ENCODE measurements at places on chromosomes 3 and 15. TPM values are rescaled to one million over a fixed set of nuclear protein-coding genes. Genes with fewer than 3 reads are reported as not detected.

The RHCG gene
- total RNA-seq: not detected

GRCh38 chr15:99211926-99212325 lies 37.5 kb downstream of the TTC23 start:
- DNase-seq: peak; percentile 56

DNA sequence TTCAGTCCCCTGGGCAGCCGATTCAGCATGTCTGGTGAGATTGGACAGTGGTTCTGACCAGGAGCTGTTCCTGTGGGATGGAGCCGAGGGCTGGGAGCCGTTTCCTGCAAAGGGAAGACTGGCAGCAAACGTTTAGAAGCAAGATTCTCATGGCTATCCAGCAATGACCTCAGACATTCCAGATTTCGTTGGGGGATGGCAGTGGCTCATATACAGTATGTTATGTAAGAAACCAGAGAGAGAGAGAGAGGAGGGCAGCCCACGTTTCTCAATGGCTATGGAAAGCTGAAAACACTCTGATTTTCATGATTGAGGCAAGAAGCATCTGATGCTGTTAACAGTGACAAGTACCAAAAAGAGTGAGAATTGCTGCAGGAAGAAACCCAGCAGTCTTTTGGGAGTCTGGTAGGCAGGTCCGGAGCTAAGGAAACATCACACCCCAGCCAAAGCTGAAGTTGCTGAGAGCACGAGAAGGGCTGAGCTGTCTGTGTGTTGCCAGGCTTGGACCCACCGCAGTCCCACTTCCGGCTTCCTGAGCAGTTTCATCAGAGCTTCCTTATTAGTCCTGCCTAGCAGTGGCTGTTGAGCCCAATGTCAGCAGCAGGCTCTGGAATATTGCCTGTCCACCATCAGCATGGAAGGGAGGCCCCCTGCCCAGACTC lies 25.6 kb upstream of the VPS8 start:
- DNase-seq: peak; percentile 69

DNA sequence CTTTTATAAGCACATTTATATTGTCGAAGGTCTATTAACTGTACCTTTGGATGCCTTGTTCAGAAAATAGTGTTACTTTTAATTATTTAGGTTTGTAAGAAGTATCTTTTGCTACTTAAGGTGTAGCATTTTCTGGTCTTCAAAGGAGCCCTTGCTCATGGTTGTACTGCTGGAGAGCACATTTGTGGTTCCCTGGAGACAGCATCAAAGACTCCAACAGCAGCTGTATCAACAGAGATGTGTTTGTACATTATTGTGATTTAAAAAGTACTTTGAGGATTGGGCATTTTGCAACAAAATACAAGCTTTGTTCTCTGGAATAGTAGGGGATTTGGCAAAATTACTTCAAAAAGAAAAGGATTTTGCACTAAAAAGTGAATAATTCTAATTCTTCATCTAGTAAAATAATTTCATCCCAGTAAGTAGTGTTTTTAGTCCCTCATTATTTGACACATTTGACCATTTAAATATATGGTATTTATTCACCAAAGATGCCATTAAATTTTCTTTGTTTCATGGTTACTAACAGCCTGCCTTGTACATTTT lies 16.5 kb downstream of the TBC1D23 start:
- no peak for DNase-seq

GRCh38 chr3:110544730-110545129 lies 526.9 kb upstream of the NECTIN3 start:
- no peak for DNase-seq

GRCh38 chr15:100759698-100760356 lies 119.8 kb upstream of the ALDH1A3 start:
- peak; percentile 73 for DNase-seq

DNA sequence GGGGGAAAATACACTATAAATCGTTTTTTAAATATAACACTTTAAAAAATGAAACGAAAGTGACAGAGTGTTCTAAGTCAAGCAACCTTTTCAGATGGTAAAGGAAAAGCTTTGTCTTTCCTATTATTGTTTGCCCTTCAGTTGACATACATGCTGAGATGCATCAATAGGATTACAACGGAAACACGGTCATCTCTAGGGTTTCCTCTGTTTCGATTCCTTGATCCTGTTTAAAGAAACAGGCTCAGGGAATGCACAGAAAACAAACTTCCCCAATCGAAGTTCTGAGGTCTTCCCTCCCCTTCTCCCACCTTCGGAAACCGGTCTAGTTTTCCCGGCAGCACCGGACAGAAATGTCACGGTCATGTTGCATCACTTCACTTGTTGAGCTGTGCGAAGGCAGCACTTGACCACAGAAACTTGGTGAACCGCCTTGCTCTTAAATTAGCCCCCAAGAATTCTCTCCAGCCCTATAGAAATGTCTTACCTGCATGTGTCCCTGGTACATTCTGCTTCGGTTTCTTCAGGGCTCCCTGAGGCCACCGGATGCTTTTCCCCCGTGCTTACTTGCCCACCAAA lies 556 bp downstream of the PEX5L start:
- DNase-seq: no peak

The MAPKBP1 gene
- 4.4 TPM for total RNA-seq

DNA sequence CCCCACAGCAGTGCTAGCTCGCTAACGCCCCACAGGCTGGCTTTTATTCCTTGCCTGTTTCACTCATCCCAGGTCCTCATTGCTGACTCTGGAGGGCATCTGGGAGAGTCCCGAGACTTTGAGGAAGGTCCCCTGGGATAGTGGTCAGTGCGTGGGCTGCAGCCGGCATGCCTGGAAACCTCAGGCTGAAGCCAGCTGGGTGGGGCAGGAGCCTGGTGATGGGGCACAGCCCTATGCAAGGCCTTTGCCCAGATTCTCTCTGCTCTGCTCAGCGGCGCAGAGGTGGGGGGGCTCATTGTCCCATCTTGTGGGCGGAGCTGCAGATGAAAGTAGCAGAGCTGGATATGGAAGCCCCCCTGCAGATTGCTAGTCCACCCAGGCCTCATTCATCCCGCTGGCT lies 55.7 kb upstream of the SMAD6 start:
- DNase-seq: peak; percentile 21

- peak; percentile 34 for DNase-seq
These were observed 1.7 kb downstream of the AKAP13 start for GRCh38 chr15:85381850-85382751.

- no peak for DNase-seq
These were observed 17.4 kb downstream of the GPR160 start for GRCh38 chr3:170055209-170055608.

GRCh38 chr3:23991683-23992628 lies 46.9 kb downstream of the NR1D2 start:
- peak; percentile 73 for DNase-seq

DNA sequence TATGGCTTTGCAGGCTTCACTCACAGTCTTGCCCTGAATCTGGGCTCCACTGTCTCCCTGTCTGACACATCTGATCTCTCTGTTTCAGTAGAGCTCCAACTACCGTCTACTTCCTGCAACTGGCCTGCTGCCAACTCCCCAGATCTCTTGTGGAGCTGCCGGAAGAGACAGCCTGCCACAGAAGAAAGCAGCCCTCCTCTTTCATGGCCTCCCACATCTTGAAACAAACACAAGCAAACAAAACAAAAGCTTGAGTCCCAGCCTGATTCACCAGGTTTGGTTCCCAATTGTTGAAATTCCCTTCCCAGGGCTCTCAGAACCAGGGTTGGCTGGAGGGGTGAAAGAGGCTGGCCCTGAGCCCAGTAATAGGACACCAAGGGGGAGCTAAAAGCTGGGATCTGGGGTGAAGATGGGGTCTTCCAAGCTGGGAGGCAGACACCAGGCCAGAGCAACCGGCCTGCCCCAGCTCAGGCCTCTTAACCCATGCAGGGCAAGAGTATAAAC lies 55.3 kb upstream of the CA12 start:
- peak; percentile 78 for DNase-seq

DNA sequence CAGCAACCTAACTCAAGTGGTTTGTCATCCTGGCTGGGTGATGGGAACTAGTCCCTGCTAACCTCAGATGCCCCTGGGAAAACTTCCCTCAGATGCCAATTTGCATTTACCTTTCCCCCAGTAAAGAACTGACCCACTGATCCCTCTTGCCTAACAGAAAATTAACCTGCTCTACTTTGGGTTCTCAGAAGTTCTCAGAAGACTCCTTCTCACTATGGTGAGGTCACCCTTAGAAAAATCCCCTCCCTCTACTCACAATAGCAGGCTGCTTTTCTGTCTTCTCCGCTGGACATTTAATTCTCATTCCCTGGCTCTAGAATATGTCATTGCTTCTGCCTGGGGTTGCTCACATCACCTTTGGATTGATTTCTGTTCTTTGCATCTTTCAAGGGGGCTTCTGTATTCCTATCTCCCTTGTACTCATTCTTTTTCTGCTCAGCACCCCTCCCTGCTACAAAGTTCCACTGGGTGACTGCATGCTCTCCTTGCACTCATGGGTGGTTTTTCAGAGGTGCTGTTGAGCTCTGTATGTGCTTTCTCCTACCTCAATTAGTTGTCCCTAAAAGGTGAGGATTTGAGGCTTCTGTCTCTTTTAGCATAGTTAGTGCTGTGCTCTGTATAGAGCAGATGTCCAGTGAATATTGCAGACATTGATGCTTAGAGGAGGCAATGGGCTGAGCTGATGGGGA lies 869 bp downstream of the PLA1A start:
- no peak for DNase-seq

- peak; percentile 20 for DNase-seq
These were observed 436 bp downstream of the ADPGK start for GRCh38 chr15:72783004-72783639.

DNA sequence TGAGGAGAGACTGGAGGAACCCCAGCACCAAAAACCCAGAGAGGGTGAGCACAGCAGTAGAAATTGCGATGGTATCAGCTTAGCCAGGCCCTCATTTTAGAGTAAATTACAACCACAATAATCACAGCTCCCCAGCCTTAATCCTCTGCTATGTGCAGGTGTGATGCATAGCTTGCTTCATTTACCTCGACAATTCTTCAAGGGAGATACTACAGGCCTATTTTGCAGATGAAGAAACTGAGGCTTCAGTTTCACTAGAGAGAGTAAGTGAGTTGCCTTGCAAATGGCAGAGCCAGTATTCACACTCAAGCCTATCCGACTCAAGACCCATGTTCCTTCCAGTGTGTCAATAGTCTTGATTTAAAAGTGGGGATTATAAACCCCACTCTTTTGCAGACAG lies 33.4 kb downstream of the LSM3 start:
- DNase-seq: no peak

- DNase-seq: peak; percentile 33
These were observed 827.1 kb downstream of the PLOD2 start for GRCh38 chr3:145333931-145334330.

The TBC1D21 gene
- total RNA-seq: not detected

GRCh38 chr3:138114988-138115971 lies at the start of gene DZIP1L:
TSS of gene DZIP1L (minus strand) at chr3:138115608. CDS start at chr3:138103971, 11,637 bp downstream.
- DNase-seq: peak; percentile 71

GRCh38 chr15:98854496-98854895 lies 153.1 kb downstream of the PGPEP1L start:
- no peak for DNase-seq

DNA sequence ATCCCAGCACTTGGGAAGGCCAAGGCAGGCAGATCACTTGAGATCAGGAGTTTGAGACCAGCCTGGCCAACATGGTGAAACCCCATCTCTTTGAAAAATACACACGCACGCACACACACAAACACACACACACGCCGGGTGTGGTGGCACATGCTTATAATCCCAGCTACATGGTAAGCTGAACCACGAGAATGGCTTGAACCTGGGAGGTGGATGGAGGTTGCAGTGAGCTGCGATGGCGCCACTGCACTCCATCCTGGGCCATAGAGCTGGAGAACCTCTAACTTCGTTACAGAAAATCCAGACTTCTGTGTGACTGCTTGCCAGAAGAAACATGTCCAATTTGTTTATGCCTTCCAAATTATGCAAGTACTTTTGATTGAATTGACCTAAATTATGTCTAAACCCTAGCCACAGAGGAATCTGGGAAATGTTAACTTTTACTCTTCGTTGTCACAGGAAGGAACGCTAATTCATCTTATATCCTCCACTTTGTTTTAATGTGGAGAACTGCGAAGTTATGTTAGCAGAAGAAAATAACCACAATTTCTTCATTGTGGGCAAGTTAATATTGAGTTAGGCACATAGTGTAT lies 21.7 kb downstream of the TRIM59 start:
- DNase-seq: no peak

The ITGA11 gene
- total RNA-seq: 0.41 TPM

The GPR160 gene
- total RNA-seq: 5.6 TPM

- DNase-seq: no peak
These were observed 76.2 kb downstream of the TGFBR2 start for GRCh38 chr3:30682434-30683155.

DNA sequence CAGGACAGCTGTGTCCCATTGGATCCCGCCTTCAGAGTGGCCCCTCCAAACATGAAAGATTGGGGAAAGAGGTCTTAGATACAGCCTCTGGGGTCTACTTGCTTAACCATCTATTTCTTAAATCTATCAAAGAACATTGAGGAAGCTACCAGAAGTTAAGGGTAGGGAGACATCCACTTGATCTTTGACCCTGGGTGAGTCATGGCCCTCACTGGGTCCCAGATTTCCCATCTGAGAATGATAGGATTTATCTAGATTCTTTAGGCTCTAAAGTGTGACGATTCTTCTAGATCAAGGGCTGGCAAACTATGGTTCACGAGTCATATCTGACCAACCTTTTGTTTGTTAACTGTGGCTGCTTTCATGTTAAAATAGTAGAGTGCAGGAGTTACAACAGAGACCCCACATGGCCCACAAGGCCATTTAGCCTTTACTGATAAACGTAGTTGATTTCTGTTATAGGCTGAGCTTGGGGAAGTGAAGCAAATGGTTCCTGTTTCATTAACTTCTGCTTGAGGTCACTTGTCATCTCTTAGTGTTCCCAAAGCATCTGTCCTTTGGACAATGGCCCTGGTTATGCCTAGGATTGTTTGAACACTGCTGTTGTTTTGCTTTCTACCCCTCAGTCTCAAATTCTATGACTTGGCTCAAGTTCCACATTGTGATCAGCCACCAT lies 8.0 kb downstream of the MUC13 start:
- no peak for DNase-seq

DNA sequence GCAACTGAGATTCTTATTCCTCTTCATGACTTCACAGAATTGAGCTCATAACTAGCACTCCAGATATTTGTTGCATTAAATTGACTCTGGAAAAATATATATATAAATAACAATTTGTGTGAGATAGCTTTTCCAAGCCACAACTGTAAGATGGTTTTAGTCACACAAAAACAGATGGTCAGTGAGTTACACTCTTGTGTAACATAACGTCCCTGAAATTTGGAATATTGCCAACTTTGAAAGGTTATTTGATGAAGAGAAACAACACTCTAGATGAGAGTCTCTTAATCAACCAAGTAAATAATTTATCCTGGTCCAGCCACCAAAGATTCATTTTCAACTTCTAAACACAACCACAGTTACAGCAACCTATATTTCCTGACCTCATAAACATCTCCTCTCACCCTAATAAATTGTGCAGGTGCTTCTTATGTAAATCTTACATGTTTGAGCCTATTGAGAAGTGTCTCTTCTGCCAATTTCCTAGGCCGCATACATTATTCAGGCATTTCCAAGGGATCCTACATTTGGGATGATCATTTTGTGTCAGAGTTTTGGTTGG lies 84.9 kb upstream of the ACP3 start:
- DNase-seq: no peak

GRCh38 chr3:1848935-1849334 lies 249.7 kb upstream of the CNTN4 start:
- DNase-seq: peak; percentile 37

- no peak for DNase-seq
These were observed 103.7 kb downstream of the PEX5L start for GRCh38 chr3:179933080-179933479.

The SKOR1 gene
- total RNA-seq: not detected

- no peak for DNase-seq
These were observed 14.2 kb upstream of the PPP1R2 start for GRCh38 chr3:195557322-195557721.

GRCh38 chr3:61358364-61358763 lies 107.1 kb upstream of the FHIT start:
- DNase-seq: peak; percentile 4

The SI gene
- not detected for total RNA-seq
